NCI-H187 (cell line): ENCODE measurements at places on chromosomes 6 and 20.

GRCh38 chr6:3538536-3538935, 81.7 kb upstream of the SLC22A23 start:
- DNase-seq = no peak

GRCh38 chr6:154682633-154683125, 50.5 kb upstream of the SCAF8 start:
- no peak for DNase-seq

- DNase-seq = no peak
Measured at GRCh38 chr20:58064411-58065010, 163.9 kb downstream of the ANKRD60 start.

DNA sequence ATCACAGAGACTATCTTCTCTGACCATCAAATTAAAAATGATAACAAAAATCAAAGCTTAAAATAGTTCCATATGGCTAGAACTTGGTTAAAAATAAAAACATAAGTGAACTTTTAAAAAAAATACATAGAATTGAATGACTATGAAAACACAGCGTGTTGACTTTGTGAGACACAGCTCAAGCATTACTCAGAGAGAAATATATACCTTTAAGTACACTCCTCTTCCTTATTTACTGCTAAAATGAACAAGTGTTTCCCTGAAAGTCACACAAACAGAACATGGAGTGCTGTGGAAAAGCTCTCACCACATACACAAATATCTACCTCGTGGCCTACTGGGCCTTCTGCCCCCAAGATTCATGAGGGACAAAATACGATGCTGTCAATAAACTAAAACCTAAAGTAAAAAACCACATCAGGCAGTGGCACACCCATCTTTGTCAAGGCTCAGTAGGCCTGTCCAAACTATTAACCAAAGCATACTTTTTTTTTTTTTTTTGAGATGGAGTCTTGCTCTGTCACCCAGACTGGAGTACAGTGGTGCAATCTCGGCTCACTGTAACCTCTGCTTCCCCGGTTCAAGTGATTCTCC, 7.5 kb downstream of the FAXC start:
- DNase-seq = no peak

DNA sequence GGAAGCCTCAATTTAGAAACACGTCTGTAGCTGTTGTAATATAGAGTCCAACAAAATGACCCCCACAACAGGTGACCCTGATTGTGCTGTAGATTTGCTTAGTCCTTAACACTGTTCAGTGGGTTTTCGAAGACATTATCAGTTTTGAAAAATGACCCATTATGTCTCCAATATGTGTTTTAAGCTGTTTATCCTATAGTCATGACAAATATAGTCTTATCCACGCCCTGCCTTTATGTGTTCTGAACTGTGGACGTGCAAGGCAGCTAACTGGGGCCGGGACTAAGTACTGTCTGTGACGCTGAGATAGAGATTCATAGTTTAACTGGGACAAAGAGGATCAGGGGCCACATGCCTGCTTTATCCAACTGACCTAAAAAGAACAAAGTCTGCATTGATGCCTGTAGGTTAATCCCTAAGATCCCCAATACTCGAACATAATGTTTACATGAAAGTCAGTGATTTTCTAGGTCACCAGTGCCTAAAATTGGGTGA, 192.4 kb downstream of the CD83 start:
- DNase-seq = no peak

DNA sequence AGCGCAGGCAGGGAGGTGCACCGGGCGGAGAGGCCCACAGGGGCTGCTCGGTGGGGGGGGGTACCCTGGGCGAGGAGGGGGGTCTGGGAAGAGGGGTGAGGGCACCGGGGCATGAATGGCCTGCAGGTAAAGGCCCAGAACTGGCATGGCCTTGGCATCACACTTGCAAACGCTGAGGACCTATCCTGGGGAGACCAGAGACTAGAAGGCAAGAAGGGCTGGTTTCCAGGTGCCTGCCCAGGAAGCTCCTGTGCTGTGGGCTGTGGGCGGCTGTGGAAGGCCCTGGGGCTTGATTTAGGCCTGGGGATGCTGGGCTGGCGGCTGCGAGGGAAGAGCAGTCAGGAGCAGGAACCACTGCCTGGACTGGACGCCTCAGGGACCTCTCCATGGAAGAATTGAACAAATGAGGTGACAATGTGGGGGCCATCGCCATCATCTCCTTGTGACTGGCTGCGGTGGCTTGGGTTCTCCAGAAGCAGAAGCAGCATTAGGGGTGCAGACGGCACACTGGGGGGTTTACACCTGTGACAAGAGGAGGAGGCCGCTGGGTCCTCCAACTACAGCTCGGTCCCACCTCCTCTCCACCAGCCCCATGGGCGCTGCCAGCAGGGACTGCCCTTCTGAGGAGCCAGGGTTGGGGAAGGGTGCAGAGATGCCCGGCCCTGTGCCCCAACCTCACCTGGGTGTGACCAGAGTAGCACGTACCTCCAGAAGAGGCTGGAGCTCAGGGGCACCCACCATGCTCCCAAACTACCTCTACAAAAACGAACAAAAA, 32.1 kb upstream of the IRF4 start:
- DNase-seq = no peak

DNA sequence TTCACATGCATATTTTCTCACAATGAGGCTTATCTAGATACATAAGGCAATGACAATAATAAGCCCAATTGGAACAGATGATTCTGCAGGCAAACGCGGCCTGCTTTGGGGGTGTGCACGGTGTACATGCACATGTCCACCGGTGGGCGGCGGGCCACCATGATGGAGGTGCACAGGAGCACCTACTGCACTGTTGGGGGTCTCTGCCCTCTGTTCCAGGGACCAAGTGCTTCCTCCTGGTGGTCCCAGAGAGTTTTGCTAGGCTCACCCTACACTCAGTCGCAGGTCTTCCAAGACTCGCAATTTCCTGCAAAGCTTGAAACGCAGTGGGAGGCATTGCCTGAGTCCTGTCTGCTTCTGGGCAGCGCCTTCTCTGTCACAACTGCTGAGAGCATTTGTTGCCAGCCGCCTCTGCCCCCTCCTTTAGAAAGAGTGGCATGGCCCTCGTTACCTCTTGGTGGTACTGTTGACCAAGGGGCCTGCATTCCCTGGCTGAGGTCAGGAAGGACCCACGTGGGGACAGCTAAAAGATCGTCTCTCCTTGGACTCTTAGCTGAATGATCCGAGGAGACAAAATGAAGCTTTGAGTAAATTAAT, 135.3 kb downstream of the ERMARD start:
- no peak for DNase-seq

DNA sequence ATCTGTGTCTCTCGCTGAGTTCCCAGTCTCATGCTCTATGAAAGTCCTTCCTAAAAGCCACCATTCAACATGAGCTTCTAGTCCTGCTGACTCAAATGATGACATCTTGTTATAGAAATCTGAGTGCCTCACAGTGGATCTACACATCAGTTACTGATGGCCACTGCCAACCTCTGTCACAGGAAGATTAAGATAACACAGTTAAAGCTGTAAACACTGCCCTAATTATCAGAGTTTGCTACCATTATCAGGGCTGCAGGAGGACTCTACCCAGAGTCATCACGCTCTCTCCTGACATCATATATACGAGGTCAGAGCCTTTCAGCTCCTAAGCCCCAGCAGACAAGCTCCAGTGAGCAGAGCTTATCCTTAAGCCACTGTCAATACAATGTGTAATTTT, 63.2 kb downstream of the HIVEP2 start:
- DNase-seq = no peak

GRCh38 chr6:27836141-27836782, 75.9 kb downstream of the OR2B2 start:
- DNase-seq = peak; percentile 58

- no peak for DNase-seq
Measured at GRCh38 chr6:111047244-111047643, 40.1 kb upstream of the SLC16A10 start.

- DNase-seq = no peak
Measured at GRCh38 chr6:21639316-21639715, 45.8 kb downstream of the SOX4 start.

DNA sequence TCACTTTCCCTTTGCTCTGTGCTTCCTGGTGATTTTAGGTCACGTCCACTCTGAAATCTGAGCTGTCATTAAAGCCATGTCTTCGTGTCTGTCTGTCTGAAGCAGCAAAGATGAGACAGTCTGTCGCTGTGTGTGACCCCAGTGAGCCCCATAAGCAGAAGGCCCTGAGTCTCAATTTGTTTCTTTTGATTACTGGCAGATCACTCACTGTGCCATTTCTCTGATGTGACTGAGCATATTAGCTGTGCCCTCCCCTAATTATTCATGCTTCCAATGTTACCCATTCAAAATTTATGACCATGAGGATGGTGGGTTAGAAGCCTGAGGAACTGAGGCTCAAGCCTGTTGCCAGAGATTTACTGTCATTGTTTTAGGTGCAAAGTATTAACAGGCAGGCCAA, 117.6 kb downstream of the PLCB1 start:
- no peak for DNase-seq

DNA sequence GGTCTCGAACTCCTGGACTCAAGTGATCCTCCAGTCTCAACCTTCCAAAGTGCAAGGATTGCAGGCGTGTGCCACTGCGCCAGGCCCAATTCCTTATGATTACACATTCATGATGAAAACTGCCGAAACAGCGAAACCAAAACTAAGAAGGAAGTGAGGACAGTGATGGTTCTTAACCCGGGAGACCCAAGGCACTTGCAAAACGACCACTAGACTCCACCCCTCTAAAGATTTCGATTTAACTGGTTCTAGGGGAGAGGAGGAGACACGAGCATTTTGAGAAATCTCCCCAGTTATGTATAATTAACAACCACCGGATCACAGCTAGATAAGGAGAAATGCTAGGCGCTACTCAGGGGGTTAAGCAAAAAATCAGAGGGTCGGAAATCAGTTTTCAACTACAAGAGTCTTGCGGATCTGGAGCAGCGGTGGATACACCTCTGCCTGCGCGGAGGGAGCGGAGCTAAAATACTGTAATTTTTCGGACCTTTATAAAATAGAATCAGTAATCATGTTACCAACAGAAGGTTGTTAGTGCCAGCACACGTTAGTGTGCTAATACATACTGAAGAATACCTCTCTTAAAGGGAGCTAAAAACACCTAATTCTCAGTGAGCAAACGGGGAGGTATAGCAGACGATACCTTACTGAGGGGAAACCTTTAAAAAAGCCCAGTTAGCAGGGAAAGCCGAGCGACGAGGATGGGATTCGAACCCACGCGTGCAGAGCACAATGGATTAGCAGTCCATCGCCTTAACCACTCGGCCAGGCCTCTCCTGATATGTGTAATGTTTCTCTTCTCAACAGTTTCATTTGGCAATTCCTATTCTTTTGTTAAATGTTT, 60.0 kb upstream of the BTN3A2 start:
- DNase-seq = no peak

DNA sequence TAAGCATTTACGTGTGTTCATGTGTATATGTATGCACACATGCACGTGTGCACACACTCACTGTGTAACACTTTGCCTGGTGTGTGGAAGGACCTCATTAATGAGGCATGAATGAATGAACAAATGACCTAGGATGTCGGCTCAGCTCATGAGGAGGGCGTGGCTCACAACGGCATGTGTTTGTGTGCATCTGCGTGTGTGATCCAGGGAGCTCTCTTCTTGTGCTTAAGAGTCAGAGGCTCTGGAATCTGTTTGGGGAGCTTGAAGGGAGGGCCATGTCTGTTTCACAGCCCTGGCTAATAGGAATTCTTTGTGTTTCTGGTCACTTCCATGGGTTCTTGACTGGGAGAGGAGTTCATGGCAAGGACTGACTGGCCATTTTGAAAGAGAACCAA, 32.7 kb downstream of the TOX2 start:
- no peak for DNase-seq

DNA sequence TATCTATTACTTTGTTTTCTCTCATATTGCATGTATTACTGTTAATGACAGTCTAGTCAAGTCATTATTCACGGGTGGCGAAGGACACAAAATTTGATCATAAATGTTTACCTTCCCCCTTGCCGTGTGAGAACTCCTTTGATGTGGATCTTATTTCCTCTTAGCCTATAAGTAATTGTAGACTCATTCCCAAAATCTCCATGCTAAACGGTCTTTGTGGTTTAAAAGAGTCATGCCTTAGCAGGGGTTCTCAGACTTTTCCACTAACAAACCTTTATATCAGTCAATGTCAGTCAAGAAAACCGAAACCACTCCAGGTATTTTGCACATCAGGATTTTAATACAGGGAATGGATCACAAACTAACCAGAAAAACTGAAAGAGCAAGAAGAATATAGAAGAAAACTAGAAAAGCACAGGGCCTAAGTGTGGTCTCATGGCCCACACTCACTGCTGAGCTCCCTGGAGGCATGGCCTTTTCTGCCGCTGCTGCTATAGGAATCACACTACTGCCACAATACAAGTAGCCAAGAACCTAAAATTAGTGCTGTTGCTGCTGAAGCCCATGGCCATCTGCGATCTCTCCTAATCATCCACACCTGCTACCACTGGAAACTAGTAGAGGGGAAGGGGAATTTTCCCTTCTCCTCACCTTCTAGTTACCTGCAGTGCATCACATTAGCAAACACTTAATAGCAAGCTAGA, 186.0 kb upstream of the POU3F2 start:
- no peak for DNase-seq

DNA sequence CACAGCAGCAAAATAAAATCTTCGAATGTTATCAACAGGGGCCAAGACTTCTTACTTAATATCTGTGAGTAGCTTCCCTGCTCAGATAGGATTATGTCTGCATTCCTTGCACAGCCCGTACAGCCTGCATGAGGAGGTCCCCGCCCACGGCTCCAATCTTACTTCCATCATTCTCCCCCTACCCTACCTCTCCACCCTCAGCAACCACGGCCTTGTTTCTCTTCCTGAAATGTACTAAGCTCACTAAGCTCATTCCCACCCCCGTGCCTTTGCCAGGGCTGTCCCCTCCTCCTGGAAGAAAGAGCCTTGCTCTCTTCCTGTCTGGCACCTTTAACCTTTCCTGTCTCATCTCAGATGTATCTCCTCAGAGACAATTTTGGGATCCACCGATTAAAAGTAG, 120.4 kb downstream of the BCAS1 start:
- DNase-seq = no peak

GRCh38 chr20:18272451-18272850, 15.9 kb upstream of the ZNF133 start:
- DNase-seq = no peak

DNA sequence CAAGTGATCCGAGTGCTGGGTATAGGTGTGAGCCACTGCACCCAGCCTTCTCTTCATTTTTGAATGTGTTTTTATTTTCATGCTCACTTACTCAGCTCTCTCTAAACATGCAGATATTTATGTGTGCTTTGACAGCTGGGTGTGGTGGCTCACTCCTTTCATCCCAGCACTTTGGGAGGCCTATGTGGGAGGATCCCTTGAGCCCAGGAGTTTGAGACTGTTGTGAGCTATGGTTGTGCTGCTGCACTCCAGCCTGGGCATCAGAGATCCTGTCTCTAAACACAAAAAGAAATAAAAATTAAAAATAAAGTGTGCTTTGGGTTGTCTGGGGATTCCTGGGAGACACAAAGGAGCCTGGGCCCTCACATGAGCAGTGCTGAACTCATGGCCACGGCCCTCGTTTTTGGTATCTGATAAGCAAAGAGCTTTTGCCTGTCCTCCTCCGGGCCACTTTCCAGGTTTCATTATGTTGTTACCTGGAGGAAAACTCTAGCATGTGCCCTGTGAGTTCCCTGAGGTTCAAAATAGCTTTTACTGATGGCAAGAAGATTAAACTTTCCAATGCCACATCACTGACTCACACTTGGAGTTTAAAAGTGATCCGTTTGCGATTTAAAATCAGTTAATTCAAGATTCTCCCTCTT, 78.5 kb downstream of the CD164 start:
- no peak for DNase-seq

- DNase-seq = no peak
Measured at GRCh38 chr20:10610251-10610650, 63.5 kb downstream of the JAG1 start.
